ENCODE measurements at places on chromosomes 2 and 18.

DNA sequence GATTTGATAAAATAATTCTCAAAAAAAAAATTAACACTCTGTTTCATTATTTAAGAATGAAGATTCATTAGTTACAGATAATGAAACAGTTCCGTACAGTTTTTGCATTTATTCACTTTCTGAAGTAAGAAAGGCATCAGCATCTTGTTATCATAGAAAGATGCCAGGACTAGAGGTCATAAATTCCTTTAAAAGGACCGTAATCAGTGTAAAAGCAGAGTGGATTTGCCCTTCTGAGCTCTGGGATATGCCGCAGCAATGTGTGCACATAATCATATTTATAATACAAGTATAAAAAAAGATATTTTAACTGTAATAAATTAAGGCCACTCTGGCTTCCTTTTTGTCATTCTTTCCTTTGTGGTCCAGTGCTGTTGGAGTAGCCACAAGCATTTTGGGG is 37.5 kb upstream of the COL5A2 start:
- DNase-seq: no peak

DNA sequence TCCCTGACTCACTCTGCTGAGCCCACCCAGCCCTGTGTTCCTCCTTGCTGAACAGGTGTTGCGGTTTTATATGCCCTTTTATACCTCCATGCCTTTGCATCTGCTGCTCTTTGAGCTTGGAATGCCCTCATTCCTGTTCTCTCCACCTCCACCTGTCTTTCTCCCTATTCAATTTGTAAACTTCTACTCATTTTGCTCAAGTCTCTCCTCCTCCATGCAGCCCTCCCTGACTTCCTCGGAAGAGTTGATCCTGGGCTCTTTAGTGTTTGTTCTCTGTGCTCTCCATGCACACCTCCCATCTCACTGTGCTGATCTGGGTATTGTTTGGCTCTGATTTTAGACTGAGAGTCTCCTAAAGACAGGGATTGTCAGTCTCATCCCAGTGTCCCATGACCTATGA is 7.2 kb upstream of the OTOF start:
- DNase-seq: no peak

DNA sequence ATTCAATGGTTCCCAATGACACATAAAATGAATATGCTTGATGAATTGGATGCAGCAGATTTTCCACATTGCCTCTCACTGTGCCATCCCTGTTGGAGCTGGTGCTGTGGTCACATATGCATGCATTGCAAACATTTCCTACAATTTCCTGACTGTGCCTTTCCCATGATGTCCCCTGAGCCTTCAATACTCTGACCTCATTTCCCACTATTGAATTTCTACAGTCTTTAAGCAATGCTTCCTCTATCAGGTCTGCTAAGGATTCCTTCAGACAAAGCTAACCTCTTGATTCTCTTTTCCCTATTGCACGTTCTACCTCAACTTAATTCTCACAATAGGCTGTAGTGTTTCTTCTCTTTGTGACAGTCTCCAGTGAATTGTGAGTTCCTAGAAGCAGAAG is 342.5 kb upstream of the CRIM1 start:
- no peak for DNase-seq

- DNase-seq: no peak
Observed at GRCh38 chr2:96878171-96878570, 8.3 kb upstream of the SEMA4C start.

DNA sequence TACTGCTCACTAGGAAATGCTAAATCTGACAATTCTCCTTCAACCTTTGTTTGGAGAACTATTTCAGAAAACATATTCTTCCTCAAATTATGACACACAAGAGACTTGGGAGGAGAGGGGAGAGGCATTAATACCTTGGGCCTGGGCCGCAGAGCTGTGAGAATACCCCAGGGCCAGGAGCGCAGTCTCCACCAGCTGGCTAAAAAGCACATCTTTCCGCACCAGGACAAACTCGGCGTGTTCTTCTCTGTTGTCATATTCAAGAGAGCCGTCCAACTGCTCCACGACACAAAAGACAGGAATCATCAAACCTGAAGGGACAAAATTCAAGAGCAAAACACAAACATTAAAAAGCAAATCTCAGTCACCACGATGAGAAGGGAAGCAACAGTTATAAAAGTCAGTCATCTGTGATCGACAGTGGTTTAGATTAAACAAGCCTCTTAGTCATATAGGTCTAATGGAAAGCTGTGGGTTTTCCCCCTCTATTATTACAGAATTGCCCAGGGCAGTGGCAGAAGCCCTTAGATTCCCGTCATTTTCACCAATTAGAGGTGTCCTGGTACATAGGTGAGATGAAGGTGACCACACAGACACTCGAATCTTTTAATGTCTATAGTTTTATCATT is 24.4 kb downstream of the SATB2 start:
- DNase-seq: no peak

DNA sequence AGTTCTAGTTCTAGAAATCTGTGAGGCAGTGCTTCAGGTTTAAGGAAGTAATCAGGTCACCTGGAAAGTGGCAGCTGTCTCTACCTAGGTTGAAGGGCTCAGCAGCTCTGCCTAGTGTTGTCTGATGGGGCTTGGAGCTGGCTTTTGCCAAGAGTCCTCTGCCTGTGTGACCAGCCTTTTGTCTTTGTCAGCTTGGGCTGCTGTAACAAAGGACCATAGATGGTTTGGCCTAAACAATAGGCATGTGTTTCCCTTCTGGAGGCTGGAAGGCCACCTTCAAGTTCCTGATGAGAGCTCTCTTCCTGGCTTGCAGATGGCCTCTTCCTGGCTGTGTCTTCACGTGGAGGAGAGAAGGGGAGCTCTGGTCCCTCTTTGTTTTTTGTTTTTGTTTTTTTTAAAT is 13.3 kb downstream of the UBE2F start:
- no peak for DNase-seq

DNA sequence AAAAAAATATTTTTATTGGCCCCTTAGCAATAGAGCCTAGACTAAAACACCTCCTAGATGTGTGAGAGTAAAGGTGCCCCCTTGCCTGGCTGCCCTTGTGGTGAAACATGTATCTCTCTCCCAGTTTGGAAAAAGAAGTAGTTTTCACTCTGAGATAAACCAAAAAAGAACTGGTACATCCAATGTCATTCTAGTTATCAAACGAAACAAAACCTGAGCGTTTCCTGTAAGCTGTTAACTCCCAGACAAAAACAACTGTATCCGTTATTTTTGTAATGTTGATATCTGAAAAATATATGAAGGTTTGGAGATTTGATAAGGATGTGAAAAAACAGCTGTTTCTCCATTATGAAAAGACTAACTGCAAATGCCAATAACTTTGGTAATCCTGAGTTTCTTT is 24.3 kb downstream of the HEATR5B start:
- DNase-seq: no peak

- DNase-seq: no peak
Observed at GRCh38 chr2:12151716-12152115, 405.3 kb downstream of the LPIN1 start.

DNA sequence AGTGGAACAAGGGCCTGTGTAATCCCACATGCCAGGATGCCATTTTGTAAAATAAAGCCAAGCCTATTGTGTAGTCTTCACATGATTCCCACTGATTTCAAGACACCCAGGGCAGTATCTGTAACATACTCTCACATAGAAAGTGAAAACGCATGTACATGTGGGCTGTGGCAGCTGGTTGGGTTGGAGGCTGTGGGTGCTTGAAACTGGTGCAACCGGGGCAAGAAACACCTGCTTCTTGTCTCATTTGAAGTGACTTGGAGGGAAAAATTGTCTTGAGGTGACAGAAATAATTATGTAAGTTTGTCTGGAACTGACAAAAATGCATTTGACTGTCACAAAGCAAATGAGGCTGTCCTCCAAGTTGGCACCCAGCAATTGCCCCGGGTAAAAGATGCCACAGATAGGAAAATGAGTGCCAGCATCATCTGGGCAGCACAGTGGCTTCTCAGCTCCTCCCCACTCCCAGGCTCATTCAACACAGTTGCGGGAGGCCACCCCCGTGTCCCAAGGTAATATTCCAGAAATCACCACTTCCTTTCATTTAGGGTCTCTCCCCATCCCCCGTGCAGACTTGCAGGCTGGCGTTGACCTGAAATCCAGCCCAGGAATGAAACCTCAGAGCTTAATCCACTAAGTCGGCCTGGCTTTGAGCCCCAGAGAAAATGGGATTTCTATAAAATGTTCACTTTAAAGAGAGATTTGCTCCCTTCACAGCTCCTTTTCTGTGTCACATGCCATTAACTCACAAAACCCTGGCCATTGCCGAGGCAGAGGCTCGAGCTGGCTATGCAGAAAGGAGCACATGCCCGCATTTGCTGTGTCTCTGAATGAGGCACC is 293.9 kb upstream of the PARD3B start:
- DNase-seq: no peak

DNA sequence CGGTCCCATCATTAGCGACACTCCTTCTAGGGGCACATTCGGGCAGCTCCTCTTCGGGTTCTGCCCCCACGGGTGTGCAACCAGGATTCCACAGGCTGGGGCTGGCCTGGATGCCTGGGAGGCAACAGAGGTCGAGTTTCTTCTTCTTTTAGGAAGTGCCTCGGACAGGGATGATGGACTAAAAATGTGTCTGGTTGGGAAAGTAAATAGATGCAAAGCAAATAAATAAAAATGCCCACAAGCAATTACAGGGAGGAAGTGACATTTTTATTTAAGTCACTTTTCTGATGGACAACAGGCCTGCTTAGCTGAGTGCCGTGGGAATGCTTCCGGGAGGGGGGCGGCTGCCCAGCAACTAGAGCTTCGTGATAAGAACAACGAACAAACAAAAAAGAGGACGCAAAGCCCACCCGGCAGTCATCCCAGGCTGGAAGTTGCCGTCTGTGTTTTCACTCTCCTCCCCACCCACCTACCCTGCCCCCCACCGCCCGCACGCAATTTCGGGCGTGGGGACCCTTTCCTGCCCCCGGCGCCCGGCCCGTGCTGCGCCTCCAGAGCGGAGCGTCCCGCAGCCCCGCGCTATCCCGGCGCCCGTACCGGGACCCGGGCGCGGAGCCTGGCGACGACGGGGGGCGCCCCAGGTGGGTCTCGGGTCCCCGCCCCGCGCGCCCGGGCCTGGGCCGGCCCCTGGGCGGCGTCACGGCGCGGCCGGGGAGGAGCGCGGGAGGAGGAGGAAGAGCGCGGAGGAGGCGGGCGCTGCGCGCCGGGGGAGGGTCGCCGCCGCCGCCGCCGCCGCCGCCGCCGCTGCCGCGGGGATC is 412 bp upstream of the NCK2 start:
- DNase-seq: peak; percentile 61

DNA sequence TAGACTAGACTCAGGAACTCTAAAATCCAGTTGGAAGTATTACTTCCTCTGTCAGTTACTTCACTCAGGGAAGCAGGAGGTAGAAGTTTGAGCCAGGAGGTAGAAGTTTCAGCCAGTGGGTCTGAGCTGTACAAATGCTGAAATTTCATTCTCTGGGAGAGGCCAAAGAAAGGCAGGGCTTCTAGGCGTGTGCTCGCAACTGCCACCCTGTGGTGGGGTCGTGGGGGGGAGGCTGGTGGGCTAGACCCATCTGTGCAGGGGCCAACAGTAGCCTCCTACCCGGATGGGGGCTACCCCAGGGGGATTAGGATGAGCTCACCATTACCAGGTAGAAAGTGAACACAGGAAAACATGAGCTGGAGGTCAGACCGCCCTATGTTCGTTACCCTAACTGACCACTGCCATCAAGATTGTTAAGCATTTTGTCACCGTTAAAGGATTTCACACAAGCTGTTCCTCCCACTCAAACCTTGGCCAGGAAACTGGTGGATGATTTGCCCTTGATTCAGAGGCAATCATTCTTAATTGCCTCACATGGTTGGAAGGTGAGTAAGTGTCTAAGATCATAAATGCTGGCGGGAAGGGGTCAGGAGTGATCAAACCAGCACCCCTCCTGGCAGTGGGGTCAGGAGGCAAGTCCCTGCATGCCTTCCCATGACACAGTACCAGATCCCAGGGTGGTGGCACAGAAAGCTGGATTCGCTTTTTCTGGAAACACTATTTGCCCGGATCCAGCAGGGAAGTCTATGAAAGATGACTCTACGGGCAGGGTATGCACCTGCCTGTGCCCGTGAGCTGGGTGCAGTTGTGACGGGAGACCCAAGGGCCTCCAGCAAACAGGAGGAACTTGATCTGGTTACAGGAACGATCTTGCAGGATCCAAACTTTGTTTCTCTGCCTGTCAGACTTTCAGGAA is 5.2 kb upstream of the FHL2 start:
- DNase-seq: peak; percentile 91

DNA sequence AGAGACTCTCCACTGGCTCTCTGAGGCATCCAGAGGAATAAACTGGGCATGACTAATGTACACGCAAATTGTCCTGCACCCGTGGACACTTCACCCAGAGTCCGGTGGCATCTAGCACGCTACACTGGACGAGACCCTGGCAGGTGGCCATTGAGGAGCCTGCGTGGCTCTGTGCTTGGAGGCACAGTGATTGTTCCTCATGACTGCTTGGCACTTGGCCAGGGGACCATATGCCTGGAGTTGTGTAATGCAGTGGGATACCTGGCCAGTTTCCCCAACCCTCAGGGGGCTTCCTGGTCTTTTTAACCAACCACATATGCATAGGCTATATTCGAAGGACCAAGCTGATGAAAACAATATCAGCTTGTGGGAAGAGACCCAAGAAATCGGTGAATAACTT is 66.6 kb downstream of the MTCL1 start:
- DNase-seq: peak; percentile 75

- DNase-seq: no peak
Observed at GRCh38 chr2:97750017-97750416, 36.6 kb downstream of the ZAP70 start.

DNA sequence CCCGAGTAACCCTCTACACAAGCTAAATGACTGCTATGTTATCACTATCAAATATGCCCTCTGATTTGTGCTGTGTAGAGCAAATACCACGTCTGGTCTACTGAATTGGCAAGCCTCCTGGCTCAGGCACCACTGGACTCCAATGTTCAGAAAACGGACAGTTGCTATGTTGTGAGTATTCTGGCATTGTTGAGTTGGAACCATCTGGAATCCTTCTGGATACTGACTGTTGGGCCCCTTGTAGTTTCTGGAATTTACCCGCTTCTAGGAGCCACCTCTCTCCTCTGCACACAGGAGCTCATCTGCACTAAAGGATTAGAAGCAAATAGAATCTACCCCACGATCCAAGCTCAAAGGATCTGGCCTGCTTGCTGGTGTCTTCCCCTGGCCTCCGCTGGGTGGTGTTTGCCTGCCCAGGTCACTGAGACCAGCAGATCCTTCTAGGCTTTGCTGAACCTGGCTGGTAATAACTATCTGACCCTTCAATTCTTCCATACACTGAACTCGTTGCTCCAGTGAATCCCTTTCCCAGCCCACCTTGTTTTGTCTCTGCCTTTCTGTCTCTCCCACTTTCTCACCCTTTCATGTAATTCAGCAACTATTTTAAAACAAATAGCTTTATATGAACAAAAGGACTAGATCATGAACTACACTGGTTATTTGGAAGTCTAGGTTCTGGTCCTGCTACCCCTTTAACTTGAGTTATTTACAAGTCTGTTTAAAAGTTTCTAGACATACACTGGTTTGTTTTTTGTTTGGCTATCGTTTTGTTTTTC is 2.1 kb upstream of the HAAO start:
- DNase-seq: no peak

GRCh38 chr2:48508461-48509124 is 21.4 kb upstream of the STON1 start:
- DNase-seq: peak; percentile 64

Data from fibroblast of upper back skin (primary cell).